NCI-H1930 (cell line): ENCODE measurements at places on chromosomes 12 and 14.

GRCh38 chr14:104305511-104306449 lies 167.4 kb downstream of the KIF26A start:
- DNase-seq = no peak

GRCh38 chr12:107399046-107399445 lies 286.6 kb upstream of the PWP1 start:
- no peak for DNase-seq

- no peak for DNase-seq
These were observed 10.8 kb downstream of the PPFIBP1 start for GRCh38 chr12:27534765-27535161.

DNA sequence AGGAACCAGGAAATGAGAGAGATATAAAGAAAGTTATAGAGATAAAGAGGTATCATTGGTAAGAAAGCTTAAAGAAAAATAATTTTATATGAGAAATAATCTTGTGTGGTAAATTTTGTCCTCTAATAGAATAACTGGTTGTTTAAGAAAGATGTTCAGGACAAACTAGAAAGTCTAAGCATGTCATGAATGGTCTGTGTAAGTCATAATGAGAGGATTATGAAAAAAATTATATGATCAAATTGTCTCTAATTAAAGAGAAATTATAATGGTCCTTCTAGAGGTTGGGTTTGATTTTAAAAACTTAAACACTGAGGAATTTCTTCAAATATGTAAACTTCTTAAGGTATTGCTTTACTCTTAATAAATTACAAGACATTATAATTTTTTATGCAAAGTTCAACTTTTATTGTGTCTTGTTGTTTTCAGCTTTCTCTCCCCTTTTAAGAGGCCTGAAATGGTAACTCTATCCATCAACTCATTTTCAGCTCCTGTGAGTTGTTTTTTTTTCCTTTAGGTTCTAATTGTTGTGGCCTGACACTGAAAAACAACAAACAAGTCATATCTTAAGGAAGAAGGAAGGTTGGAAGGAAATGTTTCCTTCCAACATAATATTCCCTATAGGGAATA lies 88.2 kb upstream of the CNOT2 start:
- DNase-seq = no peak

- no peak for DNase-seq
These were observed 636.6 kb downstream of the MED13L start for GRCh38 chr12:115640929-115641328.

DNA sequence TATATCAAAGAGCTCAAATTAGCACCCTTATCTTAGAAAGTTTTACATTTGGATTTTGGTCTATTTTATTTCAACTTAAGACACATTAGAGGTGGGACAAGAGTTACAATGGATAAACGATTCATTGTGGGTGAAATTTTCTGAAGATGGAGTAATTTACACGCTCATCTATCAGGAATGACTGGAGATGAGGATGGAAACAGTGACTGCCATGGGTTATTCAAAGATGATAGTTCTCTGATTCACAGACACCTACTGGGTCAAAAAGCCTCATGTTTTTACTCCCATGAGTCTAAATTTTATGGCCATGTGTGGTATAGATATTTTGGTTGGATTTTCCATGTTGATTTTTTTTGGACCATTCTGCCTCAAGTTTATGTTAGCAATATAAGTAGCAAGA lies 22.1 kb downstream of the SAMD4A start:
- DNase-seq = no peak
